ENCODE measurements at places on chromosomes 12 and 14.

- DNase-seq, result peak; percentile 69
Measured at GRCh38 chr12:62581288-62582064, 114.8 kb downstream of the MON2 start.

GRCh38 chr14:105026033-105026785 is 5.3 kb upstream of the CDCA4 start:
- no peak for DNase-seq

- no peak for DNase-seq
Measured at GRCh38 chr14:39875028-39875427, 442.8 kb upstream of the FBXO33 start.

DNA sequence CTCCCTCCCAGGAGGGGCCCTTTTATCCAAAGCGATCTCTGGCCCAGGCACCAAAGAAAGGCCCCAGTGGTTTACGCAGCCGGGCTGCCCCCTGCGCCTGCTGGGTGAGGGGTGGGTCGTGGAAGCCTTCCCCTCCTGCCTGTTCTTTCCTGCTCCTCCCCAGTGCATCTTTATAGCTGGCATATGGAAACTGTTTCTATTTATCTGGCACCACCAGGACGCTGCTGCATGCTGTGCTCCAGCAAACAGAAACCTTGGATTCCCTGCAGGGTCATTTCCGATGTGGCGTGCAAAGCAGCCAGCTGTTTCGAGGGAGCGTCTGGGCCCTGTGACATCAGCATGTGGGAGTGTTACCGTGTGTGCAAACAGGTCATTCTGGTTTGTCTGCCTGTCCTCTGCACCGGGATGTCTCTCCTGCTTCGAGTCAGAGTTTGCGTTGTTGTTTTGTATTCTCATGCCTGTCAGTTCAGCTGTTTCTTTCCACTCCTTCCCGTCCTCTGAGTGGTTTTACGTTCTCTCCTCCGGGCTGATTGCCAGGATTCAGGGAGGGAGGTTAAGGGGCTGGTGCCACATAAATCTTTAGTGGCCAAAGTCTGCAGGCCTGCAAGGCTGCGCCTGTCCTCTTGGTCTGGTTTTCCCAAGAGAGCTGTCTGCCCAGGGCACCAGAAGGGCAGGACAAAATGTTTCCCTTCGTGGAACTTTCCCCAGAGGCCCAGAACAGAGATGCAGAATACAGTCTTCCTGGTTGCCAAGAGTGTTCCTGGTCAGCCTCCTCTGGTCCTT is 24.6 kb downstream of the TPCN1 start:
- no peak for DNase-seq

DNA sequence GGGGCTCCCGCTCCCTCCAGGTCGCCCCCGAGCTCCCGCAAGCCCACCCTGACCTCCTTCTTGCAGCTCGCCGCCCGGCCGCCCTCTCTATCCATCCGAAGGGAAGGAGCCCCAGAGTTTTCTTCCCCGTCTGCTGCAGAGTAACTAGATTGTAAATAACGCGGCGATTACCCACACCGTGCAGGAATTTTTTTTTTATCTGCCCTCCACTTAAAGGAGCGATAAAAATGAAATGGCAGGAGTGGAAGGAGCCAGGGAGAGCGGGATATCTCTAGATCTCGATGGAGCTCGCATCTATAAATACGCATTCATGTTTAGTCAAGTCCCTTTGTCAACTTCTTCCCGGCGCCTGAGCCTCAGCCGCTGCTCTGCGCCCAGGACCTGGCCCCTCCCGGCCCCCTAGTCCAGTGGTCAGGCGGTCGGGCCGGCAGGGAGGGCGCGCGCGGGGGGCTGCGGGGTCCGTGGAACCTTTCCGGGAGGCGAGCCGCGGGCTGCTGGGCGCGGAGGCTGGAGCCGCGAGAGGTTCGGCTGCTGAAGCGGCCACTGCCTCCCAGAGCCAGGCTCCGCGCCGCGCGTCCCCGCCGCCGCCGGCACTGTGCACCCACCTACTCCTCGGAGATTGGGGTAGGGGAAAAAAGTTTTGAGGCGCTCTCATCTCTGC is 386.0 kb downstream of the BCAT1 start:
- DNase-seq, result peak; percentile 90

DNA sequence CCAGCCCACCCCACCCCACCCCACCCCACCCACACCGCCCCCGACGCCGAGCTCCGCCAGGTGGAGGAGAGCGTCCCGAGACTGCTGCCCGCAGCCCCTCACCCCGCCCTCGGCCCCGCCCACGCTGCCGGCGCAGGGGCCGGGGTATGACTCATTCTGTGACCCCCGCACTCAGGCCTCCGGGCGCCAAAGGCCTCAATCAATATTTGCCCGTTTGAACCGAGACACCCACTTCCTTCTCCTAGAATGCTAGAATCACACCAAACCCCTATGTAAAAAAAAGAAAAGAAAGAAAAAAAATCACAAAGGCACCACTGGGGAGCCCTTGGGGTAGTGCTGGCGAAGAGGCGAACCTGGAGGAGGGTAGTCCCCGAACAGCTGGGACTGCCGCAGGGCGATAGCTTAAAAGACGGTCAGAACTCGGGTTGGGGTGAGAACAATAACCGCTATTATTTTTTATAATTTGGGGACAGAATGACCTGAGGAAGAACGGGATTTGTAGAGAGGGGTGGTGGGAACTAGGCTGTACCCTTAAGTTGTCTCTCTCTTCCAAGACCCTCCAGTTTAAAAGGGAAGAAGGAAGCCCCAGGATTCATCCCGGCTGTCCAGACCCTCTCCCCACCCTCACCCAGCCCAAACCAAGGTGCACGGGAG is 894 bp downstream of the KRT8 start:
- DNase-seq, result no peak

DNA sequence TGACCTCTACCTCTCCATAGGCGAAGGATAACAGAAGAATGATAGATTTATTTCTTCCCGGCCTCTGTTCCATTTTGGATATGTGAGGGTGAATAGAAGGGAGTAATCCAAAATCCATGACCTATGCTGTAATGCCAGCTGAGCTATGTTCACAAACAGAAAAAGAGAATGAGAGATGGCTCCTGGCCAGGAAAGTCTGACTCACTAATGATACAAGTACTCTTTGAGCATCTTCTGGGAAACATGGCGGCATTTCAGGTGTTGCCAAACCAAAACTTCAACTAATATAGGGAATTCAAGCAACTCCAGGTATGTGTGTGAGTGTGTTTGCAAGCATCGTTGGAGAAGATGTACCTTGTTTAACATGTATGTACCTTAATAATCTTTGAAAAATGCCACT is 55.1 kb downstream of the MED13L start:
- DNase-seq, result peak; percentile 32

GRCh38 chr14:46902837-46903236 is 251.3 kb upstream of the RPL10L start:
- DNase-seq, result no peak

- DNase-seq, result peak; percentile 32
Measured at GRCh38 chr14:38971258-38971921, 131.6 kb downstream of the SEC23A start.

GRCh38 chr14:34650786-34651584 is 21.0 kb upstream of the SNX6 start:
- peak; percentile 70 for DNase-seq

- no peak for DNase-seq
Measured at GRCh38 chr12:105852496-105852895, 286.3 kb downstream of the NUAK1 start.

GRCh38 chr14:76705214-76705613 is 56.1 kb upstream of the VASH1 start:
- no peak for DNase-seq

All from NCI-H82 (cell line).